ENCODE measurements at places on chromosomes 7 and 10.

DNA sequence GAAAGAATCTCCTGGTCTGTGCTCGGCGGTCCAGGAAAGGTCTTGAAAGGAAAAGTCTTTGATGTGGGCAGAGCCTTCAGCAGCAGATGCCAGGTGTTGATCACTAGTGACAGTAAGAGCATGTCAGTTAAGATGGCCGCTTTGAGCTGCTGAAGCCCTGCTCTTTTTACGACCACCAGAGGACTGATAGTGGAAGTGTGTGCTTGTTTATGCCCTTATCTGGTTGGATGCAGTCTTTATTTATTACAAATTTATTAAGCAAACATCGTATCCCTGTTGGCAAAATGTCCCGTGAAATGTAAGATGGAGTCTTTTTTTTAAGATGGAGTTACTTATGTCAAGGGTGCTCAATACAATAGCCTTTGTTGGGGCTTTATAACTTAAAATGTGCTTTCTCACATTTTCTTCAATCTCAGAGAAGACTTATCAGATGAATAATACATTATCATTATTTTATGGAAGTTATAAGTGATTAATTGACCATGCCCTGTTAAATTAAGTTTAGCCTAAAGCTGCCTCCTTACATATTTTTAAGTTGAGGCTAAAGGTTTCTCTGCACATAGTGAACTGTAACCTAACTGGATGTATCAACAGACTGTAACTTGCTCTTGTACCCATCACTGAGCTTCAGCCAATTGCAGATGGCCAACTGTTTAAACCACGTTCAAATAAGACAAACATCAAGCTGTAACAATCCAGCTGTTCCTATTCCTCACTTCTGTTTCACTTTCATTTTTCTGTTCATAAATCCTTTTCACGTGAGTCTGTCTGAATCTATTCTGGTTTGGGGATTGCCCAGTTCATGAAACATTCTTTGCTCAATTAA, 97.4 kb upstream of the PIK3CG start:
- DNase-seq = peak; percentile 73

DNA sequence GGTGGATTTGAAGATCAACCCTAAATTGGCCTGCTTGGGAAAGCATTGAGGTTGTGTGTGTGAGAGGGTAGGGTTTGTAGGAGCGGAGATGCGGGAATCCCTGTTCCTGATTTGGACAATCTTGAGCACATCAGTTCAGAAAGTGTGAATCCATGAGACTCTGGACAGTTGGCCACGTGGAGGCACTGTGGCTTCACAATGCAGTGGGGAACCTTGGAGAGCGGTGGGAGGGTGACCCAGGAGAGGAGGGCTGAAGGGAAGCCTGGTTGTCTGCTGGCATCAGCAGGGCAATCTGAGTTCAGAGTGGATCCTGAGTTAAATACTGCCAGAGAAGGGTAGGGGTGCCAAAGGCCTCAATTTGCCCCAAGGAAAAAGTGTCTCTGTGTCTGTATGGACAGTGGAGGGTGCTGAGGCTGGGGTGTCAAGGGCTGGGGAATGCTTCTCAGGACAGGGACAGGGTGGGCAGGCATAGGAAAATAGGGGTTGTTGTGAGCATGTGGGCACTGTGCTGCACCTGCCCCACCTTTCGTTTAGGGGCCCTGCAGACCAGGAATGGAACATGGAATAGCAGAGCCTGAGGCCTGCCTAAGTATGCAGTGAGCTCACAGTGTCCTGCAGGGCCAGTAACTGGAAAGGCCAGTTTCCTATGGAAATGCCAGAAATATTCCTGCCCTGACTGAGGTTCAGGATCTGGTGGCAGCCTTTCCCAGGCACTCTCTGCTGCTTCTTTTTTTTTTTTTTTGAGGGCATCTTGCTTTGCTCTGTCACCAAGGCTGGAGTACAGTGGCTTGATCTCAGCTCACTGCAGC, 162.9 kb upstream of the PRSS58 start:
- peak; percentile 28 for DNase-seq

- DNase-seq = no peak
Observed at GRCh38 chr7:68529221-68529620, 1069.1 kb upstream of the AUTS2 start.

GRCh38 chr10:93225938-93226337, 152.2 kb downstream of the CYP26A1 start:
- no peak for DNase-seq

- no peak for DNase-seq
Observed at GRCh38 chr7:14321947-14322346, 332.5 kb upstream of the ETV1 start.

GRCh38 chr7:22039670-22040069, 94.0 kb upstream of the CDCA7L start:
- DNase-seq = no peak

GRCh38 chr7:29022291-29022988, 64.3 kb upstream of the TRIL start:
- no peak for DNase-seq

- DNase-seq = no peak
Observed at GRCh38 chr7:770741-771166, 43.7 kb upstream of the PRKAR1B start.

- no peak for DNase-seq
Observed at GRCh38 chr10:124728830-124729661, 15.1 kb downstream of the FAM53B start.

DNA sequence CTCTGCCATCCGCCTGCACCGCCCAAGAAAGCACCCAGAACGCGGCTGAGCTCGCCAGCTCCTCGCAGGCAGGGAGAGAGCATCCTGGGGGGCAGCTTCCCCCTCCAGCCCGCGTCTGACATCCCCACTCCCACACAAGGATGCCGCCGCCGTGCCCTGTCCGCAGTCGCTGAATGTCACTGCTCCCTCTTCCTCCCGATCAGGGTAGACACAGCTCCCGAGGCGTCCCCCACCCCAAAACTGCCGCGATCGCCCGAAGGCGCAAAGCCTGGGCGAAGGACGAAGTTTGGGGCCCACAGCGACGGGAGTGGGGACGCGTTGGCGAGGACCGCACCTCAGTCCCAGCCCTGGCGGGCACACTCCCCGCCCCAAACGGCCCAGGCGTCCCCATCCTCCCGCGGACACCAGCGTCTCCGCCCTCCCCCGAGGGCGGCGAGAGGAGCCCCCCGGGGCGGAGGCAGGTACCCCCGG, 1.5 kb upstream of the KAT6B start:
- DNase-seq = peak; percentile 61
